ENCODE measurements at places on chromosomes 5 and 9.

- DNase-seq = no peak
Observed at GRCh38 chr9:105218673-105219072, 25.8 kb upstream of the SLC44A1 start.

DNA sequence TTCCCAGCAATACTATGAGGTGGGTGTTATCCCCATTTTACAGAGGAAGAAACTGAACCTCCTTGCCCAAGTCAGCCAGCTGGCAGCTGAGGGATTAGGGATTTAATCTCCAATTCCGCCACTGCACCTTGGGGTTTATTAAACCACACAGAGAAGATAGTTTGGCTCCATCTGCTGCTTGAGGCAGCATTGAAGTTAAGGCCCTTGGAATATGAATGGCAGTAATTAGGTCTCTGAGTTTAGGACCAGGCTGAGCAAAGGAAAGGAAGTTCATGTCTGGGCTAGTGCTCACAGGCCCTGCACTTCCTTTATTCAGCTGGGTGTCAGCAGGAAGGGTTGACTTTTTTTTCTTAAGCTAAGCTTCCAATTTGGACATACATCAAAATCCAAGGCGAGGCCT is 86.9 kb upstream of the GDNF start:
- DNase-seq = no peak

DNA sequence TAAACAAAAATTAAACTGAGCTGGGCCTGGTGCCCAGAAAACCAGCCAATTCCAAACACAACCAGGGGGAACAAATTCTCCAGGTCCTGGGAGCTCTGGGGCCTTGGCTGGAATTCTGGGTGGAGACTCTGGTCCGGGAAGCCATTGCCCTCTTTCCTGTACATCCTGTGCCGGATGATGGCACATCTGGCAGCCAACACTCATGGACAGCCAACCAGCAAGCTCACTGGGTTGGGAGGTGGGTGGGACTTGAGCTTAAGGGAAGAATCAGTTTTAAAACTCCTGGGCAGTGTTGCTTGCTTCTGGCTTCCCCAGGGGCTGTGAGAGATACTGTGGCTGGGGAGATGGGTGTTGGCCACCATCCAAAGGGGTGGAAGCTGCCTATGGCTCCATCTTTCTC is 56.1 kb downstream of the PCDH1 start:
- DNase-seq = no peak

DNA sequence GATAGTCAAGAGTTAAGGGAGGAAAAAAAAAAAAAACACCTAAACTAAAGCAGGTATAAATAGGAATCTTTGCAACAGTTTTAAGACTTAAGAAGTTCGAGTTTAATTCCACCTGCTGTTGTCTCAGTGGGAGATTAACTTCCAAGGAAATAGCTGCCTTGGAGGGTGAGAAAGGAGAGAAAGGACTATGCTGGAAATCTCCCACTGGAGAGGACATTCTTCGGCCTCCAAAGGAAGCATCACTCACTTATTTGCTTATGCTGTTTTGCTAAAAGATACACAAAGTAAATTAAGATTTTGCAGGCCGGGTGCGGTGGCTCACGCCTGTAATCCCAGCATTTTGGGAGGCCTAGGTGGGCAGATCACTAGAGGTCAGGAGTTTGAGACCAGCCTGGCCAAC is 317.9 kb upstream of the MPDZ start:
- no peak for DNase-seq

DNA sequence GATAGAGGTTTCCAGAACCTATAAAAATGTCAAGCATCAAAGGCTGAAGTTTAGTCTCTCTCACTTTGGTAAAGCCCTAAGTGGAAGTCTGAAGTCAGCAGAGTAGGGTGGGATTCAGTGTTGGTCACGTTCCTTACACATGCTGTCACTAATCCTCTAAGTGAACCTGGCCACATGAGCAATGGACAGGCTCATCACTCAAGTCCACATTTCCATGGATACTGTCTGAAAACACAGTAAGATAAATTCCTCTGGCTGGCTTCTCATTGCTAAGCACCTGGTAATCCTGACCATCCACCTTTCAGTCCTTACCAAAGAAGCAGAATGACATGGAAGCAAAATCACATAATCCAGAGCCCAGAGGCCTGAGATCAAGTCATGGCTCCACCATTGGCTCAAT is 43.8 kb downstream of the GNA14 start:
- DNase-seq = no peak

DNA sequence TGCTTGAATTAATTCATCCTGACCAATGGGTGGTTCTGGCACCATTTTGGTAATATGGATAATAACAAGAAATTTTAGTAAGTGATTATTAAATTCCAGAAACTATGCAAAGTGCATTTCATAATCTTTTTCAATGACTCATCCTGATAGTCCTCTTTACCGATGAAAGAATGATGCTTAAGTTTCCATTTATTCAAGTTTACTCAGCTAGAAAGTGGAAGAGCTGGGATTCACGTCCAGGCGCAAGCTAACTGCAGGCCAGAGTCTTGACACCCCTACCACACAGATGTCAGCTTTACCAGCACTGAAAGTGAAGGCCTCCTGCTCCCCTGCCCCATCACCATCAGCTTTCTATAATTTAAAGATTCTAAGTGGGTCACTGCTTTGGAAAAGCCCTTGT is 493.5 kb upstream of the WWC1 start:
- DNase-seq = no peak

DNA sequence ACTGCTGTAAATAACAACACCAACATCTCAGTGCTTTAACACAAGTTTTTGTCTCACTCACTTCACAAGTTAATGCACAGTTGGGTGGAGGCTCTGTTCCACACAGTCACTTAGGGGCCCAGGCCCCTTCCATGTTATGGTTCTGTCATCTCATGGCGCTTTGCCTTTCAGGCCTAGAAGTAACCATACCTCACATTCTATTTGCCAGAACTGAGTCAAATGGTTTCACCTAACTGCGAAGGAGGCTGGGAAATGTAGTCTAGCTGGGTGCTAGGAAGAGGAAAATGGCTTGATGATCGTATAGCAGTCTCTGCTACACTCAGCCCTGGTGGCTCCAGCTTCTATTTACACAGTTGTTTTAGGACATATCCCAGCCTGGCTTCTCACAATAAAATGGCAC is 23.1 kb upstream of the MVB12B start:
- DNase-seq = no peak

All from right kidney (tissue), 9 donors.